ENCODE measurements at places on chromosomes 12 and 14.

- no peak for DNase-seq
These were observed 260.5 kb downstream of the RAD51B start for GRCh38 chr14:68079941-68080697.

DNA sequence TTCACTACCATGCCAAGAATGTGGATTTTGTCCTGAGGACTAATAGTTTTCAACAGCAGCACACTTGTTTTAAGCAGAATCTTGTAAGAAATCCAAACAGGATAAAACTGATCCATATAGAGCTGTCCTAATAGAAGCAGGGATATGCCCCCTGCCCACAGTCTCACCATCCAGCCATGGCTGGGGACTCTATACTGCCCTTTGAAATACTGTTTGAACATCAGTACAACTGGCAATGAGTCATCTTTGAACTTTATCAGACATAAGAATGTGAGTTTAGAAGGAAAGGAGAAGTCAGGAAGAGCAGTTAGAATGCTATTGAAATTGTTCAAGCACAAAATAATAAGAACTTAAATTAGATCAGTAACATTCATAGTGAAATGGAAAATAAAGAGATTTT, 3.8 kb upstream of the C12orf42 start:
- no peak for DNase-seq

GRCh38 chr12:131390412-131391334, 320.2 kb upstream of the SFSWAP start:
- DNase-seq: no peak

DNA sequence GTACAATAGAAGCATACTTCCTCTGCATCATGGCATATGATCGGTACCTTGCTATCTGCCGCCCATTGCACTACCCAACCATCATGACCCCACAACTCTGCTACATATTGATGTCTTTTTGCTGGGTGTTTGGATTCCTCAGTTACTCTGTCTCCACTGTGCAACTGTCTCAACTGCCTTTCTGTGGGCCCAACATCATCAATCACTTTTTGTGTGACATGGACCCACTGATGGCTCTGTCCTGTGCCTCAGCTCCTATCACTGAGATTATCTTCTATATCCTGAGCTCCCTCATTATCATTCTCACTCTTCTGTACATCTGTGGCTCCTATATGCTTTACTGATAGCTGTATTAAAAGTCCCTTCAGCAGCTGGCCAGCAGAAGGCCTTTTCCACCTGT, 13.9 kb upstream of the OR11H6 start:
- no peak for DNase-seq

DNA sequence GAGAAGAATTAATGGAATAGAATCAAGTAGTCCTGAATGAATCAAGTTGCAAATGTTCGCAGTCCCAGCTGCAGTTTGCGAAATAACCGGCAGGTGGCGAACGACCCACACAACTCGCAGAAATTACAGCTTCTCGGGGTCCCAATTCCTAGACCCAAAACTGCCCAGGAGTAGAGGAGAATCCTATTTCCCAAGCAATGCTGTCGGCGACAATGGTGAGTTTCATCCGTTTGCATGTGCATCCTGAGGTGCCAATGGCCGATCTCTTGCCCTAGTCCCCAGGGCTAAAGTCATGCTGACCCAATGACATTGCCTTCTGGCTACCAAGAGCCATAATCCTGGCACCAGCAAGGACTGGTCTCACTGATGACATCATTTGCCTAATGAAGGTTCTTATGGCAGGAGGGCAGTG, 8.5 kb upstream of the ASCL1 start:
- no peak for DNase-seq

DNA sequence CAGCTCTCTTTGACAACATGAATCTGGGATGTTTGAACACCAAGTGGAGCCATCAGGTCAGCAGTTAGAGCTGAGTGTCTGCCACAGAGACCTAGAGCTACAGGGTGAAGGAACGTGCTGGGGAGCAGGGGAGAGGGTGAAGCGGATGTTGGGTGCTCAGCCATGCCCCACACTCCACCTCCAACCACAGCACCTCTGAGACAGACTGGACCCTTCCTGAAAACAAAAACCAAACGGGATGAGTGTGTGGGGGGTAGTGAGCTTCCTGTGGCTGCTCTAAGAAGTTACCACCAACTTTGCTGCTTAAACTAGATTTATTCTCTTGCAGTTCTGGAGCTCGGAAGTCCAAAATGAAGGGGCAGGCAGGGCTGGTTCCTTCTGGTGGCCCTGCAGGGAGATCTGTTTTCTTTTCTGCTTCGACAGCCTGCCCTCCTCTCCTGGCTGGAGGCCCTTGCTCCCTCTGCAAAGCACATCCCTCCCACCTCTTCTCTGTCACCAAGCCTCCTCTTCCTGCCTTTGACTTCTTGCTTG, 5.6 kb upstream of the GOLGA3 start:
- no peak for DNase-seq

GRCh38 chr14:59116984-59117415, 71.5 kb upstream of the DAAM1 start:
- DNase-seq: no peak

DNA sequence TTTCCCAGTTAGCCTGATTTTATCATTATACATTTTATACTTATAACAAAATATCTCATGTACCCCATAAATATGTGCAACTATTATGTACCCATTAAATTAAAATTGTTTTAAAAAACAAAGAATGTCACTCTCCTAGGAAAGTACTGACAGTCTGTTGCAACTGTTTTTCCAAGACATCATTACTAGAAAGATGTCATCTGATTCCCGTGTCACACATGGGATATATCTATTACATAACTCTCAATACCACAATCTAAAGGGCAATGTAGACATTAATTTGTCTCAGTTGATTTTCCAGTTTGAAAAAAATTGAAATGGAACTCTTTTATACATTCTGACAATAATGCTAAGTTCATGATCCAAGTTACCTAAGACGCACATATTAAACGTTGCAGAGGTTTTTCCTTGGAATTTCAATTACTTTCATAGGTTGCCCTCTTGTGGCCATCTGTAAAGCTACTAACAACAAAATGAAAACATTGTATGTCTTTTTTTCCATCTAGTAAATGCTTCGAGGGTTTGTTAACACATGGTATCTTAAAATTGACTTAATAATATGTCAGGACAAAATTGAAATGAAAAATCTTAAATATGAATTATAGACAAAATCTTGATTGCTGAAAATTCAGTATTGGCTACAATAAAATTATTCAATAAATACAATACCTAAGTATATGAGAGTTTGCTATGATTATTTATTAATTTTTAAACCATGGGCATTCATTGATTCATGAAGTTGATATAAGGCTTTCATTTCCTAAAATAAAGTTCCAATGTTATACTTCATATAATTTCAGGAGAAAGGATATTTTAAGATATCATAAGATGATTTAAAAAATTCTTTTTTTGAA, 131.6 kb downstream of the PPFIA2 start:
- no peak for DNase-seq

DNA sequence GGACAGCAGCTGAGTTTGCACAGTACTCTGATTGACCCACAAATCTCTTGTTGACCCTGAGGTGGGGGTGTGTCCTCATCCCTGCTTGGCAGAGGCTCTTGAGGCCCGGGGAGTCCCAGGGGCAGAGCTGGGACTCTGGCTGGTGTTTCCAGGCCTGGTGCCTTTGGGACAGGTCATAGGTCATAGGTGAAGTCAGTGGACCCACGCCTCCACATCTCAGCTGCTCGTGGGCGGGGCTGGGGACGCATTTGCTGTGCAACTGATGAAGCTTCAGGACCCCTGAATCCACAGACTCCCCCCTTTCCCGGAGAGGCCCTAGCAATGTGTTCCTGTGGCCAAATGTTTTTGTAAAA, 408 bp upstream of the CACNA2D4 start:
- DNase-seq: no peak

DNA sequence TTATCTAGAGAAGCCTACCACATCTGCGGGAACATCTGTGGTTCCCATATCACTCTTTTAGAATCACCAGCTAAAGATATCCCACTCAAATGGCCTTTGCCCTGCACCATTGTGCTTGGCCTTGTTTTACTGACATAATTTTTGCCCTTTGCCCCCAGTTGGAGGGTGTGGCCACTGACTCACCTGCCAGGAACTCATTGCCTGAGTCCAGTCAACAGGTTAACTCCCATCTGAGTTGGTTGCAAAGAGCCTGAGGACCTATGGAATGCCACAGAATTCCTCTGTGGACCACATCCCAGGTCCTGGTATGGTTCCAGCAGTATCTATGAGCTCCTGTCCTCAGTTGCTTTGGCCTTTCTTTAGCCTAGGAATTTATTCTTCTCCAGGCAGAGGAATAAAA, 55.7 kb upstream of the PTGR2 start:
- DNase-seq: no peak

DNA sequence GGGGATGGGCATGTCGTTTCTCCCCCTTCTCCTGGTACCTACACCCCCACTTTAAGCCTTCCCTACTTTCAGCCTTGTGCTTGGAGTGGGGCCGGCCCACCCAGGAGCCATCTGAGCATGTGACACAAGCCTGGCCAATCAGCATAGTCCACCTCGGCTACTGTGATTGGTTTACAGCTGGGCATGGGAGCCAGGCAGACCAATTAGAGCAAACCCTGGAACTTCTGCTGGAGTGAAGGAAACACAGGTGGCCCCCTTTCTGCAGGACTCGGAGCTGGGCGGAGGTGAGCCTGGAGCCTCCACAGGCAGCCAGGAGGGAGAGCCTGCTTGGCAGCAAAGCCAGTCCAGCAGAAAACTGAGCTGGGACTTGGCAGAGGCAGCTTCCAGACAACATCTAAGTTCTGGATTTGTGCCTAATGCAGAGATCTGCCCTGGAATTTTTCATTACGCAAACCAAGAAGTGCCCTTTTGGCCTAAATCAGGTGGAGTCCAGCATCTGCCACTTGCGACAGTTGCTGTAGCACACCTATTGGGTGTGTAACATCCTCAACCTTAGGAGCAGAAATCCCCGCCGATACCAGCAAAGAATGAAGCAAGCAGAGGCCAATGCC, 59.5 kb downstream of the SCARB1 start:
- DNase-seq: no peak

GRCh38 chr14:100402631-100403030, 79.5 kb downstream of the SLC25A47 start:
- DNase-seq: no peak

- DNase-seq: no peak
These were observed 241.7 kb downstream of the DPF3 start for GRCh38 chr14:72652179-72652578.

Data from activated CD8-positive, alpha-beta memory T cell treated with anti-CD3 and anti-CD28 coated beads for 1 hour (primary cell).